Stimulated activated CD8-positive, alpha-beta memory T cell treated with anti-CD3 and anti-CD28 coated beads, Interleukin-4, amount 100 ng/mL, for 4 hours (primary cell): ENCODE measurements at places on chromosomes 11 and 22.

DNA sequence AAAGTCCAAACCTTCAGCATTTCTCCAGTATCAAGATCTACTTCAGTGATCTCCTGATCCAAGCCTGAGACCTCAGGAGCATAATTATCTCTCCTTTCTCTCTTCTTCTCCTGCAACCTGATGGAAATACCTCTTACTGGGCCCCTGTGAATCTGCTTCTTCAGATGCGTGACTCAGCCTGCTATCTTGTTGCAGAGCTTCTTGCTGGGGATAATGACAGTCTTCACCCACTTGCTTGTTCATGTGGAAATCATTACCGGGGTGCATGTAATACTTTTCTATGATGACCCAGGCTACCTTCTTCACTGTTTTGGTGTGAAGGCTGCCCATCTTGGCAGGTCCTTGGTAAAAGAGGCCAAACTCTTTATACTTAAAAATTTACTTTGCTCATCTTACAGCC lies 140.0 kb upstream of the POU2AF2 start:
- DNase-seq = no peak

GRCh38 chr11:66339162-66339675 lies 3.0 kb upstream of the RIN1 start:
- DNase-seq = no peak

DNA sequence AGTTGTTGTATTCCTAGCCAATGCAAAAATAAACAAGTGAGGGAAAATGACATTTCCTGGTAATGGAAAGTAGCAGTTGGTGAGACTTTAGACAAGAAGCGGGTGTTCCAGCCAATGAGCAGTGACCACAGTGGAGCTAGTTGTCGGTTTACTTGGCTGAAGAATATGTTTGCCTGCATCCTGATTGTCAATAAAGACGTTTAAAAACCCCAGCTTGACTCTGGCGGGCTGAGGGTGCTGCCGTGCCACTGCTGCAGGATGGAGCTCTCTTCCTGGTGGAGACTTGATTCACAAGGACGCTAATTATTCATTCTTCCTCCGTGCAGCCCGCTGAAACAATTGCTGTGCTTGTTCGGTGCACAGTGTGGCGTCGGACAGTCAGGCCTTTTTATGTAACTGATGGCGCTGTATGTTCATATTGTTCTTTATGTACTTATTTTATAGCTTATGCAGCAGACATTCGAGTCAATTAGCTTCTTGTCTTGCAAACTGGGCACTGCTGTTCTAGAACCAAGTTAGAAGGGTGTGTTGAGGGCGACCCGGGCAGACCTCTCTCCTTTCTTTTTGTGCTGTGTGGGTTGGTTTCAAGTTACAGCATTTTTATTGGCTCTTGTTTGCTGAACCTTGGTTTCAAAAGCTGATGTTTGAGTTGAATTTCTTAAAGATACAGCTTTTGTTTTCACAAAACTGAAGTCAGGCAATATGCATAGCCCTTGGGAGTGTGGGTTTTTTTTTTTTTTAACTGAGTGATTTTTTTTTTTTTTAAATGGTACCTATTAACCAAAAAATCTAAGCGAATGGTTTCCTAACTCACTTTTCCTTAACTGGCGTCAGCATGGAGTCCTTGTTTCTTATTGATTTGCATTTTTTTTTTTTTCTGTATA lies 153.9 kb downstream of the TEAD1 start:
- DNase-seq = no peak

DNA sequence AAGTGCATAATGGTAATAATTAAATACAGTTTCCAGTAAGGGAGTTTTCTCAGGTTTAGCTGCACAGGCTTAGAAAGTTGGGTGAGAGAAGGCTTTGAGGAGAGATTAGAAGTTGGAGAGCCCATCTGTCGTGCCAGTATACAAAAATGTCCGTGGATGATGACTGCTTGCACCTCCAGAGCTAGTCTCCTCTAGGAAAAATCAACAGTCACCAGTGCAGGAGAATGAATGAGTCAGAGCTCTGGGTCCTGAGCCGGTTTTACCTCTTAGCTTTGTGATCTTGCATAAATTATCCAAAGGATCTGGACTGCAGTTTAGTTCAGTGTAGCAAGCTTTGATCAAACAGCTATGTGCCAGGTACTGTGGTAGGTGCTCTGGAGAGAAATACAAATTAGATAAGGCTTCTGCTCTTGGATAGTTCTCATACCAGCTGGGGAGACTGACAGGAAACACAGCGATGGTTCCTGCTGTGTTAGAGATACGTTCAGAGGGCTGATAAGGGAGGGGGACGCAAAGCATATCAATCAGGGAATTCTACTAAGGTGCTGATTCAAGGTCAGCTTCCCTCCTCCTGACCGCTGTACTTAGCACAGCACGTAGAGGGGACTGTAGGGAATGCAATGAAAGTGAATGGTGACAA lies 125.9 kb downstream of the TEAD1 start:
- DNase-seq = no peak
